ENCODE measurements at places on chromosomes 13 and 19.
A peak's percentile ranks its signal among the peaks of the same experiment; 100 is the strongest.

GRCh38 chr19:43502419-43502976, 2.0 kb downstream of the PHLDB3 start:
- DNase-seq, result no peak

GRCh38 chr13:43520351-43520750, 266.4 kb downstream of the ENOX1 start:
- DNase-seq, result no peak

- no peak for DNase-seq
These were observed 88.2 kb upstream of the GPR183 start for GRCh38 chr13:99395436-99395835.

- peak; percentile 74 for DNase-seq
These were observed 2.9 kb downstream of the IER2 start for GRCh38 chr19:13152974-13153568.

DNA sequence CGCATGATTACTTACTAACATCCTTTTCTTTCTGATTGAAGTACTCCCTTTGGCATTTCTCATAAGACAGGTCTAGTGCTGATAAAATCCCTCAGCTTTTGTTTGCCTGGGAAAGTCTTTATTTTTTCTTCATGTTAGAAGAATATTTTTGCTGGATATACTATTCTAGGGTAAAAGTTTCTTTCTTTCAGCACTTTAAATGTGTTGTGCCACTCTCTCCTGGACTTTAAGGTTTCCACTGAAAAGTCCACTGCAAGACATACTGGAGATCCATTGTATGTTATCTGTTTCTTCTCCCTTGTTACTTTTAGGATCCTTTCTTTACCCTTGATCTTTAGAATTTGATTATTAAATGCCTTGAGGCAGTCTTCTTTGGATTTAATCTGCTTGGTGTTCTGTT, 796.7 kb downstream of the UQCRFS1 start:
- DNase-seq, result no peak

All from MM.1S (cell line).